ENCODE measurements at places on chromosomes 3 and 15.

- no peak for DNase-seq
Measured at GRCh38 chr3:194128202-194128918, 7.6 kb upstream of the HES1 start.

- no peak for DNase-seq
Measured at GRCh38 chr3:27688053-27688452, 34.1 kb downstream of the EOMES start.

- DNase-seq, result no peak
Measured at GRCh38 chr15:64950888-64951287, 38.8 kb downstream of the SPG21 start.

GRCh38 chr15:42228036-42228435 lies 19.9 kb upstream of the VPS39 start:
- DNase-seq, result no peak

- no peak for DNase-seq
Measured at GRCh38 chr15:68318931-68319909, 41.7 kb downstream of the FEM1B start.

GRCh38 chr3:59654123-59654479 lies 604.3 kb upstream of the CFAP20DC start:
- DNase-seq, result no peak

- no peak for DNase-seq
Measured at GRCh38 chr3:64593350-64593749, 94.5 kb downstream of the ADAMTS9 start.

- DNase-seq, result no peak
Measured at GRCh38 chr3:135944831-135945230, 20.7 kb upstream of the PPP2R3A start.

DNA sequence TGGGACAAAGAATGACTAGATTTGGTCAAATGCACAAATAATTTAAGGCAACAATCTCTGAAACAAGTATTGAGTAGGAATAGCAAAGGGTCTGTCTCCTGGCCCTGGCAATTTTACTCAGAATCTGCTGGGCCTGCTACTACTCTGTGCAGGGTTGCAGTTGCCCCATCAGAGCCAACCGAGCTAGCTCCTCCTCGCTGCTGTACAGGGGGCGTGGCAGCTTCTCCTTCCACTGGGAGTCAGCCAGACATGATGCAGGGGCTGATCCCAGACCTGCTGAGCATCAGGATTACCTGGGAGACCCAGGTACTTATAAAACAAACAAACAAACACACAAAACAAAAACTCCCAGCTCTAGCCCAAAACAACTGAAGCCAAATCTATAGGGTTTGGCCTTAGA lies 30.5 kb upstream of the PXYLP1 start:
- DNase-seq, result no peak

GRCh38 chr15:81948222-81948621 lies 97.6 kb downstream of the MEX3B start:
- no peak for DNase-seq

GRCh38 chr3:167750272-167750971 lies 14.9 kb downstream of the SERPINI1 start:
- no peak for DNase-seq

DNA sequence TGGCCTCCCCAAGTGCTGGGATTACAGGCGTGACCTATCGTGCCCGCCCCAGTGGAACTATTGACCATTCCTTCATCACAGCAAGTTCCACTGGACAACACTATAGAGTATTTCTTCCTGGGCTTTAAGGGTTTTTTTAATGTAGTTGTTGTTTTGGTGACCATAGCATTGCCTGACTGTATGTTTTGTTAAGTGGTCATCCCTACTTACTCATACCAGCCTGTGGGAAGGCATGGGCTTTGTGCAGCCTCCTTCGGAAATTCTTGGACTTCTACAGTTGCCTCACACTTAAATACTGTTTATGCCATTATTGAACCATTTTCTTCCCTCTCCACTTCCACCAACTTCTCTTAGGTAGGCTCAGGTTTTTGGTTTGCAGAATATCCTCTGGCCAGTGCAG lies 19.9 kb upstream of the ALPK3 start:
- no peak for DNase-seq

DNA sequence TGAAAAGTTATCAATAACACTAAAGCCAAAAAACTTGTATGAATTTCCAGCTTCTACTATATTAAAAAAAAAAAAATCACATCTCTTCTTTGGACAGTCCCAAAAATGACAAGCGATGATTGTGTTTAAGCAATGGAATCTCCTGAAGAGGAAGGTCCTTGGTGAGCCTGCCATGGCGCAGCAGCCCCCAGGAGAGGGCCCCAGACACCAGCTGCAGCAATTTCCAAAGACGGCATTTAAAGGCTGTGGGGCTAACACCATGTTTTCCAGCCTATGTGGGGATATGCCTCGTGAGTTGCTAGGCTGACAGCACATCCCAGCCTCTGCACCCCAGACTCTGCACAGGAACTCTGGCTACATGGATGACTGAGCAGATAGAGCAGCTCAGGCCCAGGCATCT lies 14.7 kb downstream of the SKIC8 start:
- no peak for DNase-seq

DNA sequence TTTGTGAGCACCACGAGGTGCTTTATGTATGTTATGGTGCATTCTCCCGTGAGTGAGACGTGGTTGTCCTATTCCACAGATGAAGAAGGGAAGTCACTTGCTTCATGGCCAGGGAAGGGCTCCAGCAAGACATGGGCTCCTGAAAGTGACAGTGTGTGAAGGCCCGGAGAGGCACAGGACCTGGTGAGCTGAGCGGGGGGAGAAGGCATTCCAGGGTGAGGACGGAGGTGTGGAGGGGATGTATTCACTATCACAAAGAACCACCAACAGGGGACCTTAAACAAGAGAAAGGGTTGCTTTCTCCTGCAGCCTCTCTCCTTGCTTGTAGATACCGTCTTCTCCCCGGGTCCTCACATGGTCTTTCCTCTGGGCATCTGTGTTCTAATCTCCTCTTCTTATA lies 139.1 kb downstream of the FBLN2 start:
- DNase-seq, result no peak

DNA sequence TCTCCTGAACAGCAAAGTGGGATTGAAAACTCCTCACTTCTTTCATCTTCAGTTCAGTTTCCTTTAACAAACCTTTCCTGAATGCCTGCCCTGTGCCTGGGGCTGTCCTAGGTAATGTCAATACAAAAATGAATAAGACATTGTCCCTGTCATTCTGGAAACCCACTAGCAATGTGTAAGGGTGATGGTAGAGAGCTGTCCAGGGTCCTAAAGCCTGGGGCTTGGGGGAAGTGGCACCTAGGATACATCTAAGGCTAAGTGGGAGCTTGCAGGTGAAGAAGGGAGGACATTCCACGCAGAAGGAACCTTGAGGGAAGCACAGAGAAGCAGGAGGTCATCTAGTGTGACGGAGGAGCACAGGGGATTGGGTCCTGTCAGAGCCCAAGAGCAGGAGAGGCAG lies 212.7 kb upstream of the PPP2R3A start:
- no peak for DNase-seq

DNA sequence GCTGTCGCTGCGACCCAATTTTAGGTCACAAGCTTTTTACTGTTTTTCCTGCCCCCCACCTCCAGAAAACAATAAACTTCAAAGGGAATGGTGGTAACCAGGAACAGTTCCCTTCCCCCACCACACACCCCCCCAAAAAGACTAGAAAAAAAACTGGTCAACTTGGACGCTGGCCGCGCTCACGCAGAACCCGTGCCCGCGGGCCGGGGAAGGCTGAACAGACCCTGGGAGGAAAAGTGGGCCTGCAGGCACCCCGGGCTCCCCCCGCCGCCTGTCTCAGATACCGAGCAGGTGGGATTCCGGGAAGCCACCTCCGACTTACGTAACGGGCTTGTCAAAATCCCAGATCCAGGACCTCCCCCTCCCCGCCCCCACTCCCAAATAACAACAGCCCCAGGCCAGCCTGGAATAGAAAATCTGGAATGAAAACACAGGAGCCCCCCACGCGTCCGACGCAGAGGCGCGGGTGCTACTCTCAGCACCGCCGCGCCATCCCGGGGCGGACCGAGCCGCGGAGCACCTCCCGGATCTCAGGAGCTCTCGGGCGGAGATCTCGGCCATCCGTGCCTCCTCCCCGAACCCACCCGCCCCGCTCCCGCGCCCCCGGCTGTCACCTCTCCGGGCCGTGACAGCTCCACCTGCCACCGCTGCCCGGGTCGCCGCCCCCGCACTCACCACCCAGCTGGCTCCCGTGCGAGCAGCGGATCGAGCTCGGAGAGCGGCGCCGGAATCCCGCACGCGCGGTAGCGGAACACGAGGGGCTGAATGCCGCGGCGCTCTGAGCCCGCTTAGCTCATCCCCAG lies 557 bp downstream of the DENND4A start:
- peak; percentile 83 for DNase-seq

DNA sequence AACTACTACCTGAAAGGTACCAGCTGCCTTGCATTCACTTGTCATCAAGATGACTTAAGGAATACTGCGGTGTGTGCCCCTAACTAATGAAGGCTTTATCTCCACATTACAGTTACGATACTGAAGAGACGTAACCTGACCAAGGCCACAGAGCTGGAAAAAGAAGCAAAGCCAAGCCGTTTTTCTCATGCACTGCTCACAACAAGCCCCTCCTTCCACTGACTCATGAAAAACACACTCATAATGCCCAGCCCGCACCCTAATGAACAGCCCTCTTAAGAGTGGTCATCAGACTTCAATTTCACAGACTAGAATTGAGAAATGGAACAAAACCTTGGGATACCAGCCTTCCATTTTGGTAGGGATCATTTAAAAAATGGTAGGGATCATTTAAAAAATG lies 11.6 kb downstream of the PSMD6 start:
- DNase-seq, result no peak

- peak; percentile 32 for DNase-seq
Measured at GRCh38 chr3:125165189-125165947, 47.2 kb downstream of the SLC12A8 start.

GRCh38 chr3:142077155-142077858 lies 72.0 kb downstream of the TFDP2 start:
- DNase-seq, result no peak

DNA sequence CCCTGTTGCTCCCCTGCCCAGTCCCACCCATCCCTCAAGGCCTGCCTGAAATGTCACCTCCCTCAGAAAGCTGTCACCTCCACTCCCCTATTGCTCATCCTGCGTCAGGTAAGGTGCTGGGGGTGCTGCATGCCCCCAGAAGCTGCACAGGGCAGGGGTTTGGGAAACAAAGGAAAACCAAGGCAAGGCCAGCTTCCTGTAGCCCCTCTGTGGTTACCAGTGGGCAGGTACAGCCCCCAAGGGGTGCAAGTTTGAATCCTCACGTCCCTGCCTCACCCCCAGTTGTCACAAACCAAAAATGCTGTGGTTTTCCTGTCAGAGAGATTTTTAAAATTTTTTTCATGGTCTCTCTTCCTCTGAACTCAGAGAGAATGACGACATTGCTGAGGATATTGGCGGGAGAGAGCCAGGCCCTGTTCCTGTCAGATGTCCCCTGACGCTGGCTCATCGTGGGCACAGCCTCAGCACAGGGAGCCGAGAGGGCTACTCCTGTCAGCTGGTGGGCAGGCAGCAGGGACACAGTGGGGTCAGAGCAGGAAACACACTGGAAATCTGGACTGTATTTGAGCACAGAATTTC lies 27.0 kb downstream of the PSTPIP1 start:
- no peak for DNase-seq

DNA sequence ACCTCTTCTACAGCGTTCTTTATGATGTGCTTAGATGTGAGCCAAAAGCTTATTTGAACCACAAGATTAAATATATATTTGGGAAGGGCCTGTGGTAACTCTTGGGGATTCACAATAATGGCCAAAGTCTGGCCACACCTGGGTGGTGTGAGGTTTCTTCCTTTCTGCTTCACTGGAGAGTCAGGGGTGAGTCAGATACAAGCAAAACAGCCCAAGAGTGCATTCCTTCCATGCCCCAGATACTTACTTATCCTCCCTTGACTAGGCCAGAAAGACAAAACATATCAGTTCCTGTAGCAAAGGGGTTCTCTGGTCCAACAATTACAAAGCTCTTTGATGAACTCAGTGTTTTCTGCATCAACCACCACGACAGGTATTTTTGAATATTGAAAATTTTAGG lies 941 bp downstream of the ZBED2 start:
- no peak for DNase-seq

DNA sequence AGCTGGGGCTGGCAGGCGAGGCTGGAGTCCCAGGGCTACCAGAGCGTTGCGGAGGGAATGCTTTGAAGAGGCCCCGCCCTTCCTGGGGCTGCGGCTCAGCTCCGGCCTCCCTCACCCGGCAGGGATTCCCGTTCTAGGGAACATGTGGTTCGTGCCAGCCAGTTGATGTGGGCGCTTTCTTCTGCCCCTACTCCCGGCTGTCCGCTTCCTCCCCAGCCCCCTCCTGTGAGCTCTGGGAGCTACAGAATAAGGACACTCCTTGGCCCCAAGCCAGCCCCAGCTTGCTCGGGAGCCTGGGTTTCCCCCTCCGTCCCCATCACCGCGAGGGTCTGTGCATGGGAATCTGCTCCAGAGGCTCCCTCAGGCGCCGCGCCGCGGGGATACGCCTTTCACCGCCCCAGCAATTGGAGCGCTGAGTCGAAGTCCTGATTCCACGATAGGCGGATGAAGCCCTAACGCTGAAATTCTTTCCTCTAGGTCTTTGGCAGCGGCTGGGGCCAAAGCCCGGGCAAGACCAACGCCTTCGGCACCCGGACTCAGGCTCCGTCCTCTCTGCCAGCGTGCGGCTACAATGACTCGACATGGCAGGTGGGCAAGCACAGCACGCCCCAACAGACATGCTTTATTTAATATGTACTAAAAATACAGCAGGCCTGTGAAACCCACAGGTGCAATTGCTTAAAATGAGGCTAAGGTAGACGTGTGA lies 69.5 kb downstream of the KLF15 start:
- DNase-seq, result no peak

- DNase-seq, result no peak
Measured at GRCh38 chr3:87268646-87269211, 7.7 kb downstream of the POU1F1 start.

GRCh38 chr3:194894538-194894937 lies 208.9 kb downstream of the FAM43A start:
- no peak for DNase-seq

DNA sequence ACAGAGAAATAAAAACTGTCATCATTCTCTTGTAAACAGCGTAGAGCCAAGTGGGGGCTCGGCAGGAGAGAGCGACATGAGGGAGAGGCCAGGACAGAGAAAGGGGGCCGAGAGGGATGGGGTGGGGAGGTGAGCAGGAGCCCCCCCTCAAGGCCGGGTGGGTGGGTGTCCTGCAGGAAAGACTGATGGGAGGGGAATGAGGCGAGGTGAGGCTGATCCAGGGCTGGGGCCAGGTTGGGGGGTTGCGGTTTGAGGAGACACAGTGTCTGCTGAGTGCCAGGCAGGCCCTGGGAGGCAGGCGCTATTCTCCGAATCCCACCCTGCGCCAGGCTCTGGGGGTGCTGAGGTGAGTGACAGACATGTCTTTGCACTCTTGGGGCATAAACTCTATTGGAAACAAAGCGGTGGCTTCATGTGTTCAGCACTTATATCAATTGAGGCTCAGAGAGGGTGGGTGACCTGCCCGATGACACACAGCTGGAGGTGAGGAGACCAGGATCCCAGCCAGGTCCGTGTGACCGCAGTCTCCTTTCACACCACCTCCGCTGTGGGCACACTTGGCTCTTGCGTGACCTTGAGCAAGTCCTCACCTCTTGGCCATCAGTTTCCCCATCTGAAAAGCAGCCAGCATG lies 19.6 kb upstream of the CSPG4 start:
- DNase-seq, result no peak

Data from D341Med (cell line).